CD4-positive, alpha-beta memory T cell (primary cell): ENCODE measurements at places on chromosomes 12 and 14. TPM values are rescaled to one million over a fixed set of nuclear protein-coding genes. Genes with fewer than 3 reads are reported as not detected.

- no peak for DNase-seq
These were observed 199.6 kb upstream of the TMEM260 start for GRCh38 chr14:56379956-56380355.

DNA sequence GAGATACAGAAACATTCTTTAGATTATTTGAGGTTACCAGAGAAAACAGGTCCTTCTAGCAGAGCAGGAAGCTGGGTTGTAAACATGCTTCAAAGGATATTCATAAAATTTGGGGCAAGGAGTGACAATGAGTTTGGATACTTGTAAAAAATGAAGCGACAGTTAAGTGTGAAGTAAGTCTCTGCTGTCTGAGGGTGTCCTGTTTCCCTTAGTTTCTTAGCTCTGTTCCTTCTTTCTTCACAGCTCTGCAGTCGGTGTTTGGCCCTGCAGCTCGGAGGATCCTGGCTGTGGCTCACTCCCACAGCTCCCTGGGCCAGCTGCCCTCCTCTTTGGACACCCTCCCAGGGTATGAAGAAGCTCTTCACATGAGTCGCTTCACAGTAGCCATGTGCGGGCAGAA, 10.8 kb downstream of the TMEM52B start:
- DNase-seq = no peak

GRCh38 chr14:23492618-23493272, 23.2 kb downstream of the NGDN start:
- DNase-seq = no peak

DNA sequence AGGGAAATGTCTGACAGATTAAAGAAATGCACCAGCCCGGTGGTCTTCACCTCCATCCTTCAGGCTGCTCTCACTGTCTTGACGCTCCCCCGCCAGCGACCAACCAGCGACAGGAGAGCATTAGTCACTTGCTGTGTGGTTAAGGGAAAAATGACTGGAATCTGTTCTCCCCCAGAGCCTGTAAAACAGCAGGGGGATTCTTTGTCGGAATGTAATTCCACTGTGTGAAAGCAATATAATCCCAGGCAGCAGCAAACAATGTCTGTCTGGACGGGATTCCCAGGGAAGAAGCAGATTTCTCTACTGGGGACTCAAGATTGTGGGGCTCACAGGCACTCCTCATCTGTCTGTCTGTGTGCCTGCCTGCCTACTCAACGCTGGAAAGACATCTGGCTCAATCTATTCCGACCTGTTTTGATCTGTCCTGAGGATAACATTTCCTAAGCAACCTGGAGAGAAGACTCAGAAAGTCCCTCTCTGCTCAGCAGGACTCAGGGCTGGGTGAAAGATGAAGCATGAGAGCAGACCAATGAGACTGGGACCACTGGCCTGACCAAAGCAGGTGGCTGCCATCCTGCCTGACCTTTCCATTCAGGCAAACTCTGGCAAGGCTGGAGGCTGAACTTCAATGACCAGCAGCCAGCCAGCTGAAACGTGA, 54.6 kb downstream of the NUAK1 start:
- no peak for DNase-seq

GRCh38 chr14:103356024-103356682, 22.1 kb downstream of the EIF5 start:
- no peak for DNase-seq

GRCh38 chr14:69131176-69131575, 21.7 kb downstream of the DCAF5 start:
- no peak for DNase-seq

DNA sequence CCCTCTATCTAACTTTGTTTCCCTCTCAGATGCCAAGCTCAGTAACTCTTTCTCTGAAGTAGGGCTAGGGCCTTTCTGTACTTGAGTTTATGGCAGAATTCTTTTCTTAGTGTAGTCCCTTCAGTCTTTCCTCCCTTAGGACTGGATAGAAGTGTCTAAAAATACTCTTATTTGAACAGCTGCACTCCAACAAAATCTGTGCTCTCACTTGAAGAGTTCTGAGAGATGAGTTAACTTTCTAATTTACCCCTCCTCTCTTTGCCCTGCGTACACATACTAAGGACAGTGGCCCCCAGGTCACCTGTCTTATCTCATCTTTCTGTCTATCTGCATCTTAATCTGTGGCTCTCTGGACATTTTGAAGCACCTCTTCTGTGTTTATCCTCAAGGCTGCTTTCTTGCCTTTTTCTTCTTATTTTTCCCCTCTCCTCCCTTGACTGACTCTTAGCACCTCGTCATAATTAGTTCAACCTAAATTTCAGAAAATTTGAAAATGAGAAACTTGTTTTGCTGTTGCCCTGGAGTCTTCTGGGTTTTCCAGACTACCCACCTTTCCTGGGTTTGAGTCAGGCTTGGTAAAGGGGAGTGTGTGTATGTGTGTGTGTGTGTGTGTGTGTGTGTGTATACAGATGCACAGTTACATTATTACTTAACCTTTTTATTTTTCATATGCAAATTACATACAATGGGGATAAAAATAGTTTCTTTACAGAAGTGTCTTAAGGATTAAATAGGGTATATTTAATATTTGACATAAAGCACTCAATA, 23.9 kb downstream of the NCKAP1L start:
- DNase-seq = no peak

DNA sequence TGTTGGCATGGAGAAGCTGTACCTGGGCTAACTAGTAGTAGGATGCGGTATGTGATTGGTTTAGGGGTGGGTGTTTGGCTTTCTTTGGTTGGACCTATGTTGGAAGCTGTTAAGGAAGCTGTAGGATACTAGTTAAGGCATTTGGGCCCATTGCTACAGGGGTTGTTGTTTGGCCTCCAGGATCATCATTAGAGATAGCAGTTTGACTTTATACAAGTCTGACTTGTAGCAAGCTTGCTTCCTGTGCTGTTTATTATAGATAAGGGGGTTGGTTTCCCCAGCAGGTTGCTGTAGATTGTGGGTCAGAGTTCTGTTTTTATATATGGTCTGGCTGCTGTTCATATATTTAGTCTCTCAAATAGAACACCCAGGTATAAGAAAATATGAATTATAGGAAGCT, 1.4 kb upstream of the PRIM1 start:
- DNase-seq = no peak

GRCh38 chr12:130334937-130335336, 2.8 kb upstream of the PIWIL1 start:
- no peak for DNase-seq

DNA sequence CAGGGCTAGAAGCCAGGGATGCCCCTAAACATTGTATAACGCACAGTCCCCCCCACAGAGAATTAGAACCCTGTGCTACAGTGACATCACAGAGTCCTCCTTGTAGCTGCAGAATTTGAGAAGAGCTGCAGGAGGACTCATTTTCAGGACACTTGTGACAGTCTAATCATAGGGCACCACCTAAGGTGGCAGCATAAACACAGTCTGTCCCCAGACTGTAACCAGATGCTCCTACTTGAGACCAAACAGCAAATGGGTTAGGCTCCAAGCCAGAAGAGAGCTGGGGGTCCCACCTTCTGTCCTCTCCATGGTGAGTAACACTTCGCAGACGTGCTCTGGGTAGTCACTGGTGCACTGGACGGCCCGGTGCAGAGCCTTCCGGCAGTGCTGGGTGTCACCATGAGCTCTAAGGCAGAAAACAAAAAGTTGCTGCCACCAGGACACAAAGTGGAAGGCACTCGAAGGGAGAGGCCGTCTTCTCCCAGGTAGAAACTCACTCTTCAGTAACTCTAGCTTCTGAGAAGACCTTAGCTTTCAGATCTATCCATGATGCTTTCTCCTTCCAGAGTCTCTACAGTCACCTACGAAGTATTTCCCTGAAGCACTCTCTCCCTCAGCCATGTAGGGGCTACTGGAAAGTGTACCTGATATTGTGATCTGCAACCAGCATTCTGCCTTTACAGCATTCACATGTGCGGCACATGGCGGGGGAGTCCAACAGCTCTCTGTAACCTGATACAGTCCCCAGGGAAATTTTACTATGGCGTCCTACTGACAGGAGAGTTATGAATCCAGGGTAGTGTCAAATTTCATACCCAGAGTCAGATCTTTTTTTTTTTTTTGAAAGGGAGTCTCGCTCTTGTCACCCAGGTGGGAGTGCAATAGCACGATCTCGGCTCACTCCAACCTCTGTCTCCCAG, 17.1 kb downstream of the FICD start:
- DNase-seq = no peak

DNA sequence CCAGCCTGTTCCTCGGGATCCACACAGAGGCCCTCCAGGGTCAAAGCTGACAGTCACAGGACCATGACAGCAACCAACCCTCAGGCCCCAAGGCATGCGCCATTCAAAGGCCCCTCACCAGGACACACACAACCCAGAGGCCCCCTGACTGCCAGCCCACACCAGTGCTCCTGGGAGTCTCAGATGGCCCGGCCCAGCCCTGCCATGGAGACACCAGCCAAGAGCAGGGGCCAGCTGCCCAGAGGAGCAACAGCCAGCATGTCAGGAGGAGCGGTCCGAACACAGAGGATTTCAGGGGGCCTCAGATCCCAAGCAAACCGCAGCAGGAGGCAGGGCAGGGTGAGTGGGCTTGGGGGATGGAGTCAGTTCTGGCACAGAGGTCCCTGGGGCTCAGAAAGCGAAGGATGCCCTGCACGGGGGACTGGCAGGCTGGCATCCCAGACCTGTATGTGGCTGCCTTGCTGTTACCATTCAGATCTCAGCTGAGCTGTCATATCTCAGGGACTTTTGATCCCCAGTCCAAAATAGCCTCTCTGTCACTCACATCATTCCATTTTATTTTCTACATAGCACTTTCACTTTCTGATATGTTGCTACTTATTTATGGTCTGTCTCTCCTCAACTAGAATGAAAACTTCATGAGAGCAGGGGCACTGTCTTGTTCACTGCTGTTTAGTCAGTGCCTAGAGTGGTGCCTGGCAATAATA, 4.8 kb downstream of the TMEM229B start:
- DNase-seq = no peak

DNA sequence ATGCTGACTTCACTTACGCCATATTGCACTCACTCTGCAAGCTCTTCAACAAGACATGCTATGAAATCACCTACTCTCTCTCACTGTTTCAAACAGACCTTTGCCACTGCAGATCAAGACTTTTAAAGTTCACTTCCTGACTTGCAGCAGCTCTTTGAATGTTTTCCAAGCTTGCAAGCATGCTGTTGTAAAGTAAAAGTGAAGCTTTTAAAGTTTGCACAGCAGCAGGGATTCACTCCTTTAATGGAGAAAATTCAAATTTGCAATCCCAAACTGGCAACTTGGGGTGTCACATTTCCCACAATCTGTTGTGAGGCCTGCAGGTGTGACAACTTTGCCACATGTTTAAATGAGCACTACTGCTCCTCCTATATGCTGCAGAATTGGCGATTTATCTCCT, 270.9 kb downstream of the ALX1 start:
- no peak for DNase-seq

DNA sequence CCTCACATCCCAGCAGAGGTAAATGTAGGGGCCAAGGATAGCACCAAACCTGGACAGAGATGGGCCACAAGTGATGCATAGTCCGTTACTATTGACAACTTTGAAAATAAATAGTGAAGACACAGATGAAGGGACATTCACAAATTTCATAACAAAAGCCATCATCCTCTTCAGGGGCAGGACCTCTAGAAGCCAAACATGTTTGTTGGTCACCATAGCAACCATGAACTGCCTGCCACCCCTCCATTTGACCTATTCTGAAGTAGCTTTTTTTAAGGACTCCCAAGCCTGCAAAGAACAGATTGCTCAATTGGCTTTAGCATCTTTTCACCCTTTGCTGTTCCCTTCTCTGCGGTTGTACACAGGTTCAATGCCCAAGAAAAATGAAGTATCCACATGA, 35.7 kb upstream of the MDM1 start:
- DNase-seq = peak; percentile 53

DNA sequence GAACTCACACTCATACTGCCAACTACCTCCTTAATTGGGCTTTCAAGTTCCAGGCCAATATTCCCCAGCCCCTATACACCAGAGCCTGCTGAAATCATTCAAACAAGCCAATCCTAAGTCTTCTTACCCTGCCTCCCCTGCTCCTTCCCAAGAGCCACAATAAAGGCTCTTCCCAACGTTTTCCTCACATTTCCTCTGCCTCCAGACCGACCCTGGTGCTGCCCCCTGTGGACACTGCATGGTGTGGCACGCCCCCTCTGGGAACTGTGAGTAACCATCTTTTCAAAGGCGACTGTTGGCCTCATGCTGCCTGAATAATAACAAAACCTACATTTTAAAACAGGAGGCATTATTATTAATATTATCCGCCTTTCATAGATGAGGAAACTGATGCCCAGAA, 111.6 kb upstream of the NOS1 start:
- DNase-seq = no peak

- DNase-seq = no peak
These were observed 253.8 kb downstream of the RMST start for GRCh38 chr12:97716356-97716755.

GRCh38 chr12:98401427-98401826, 114.0 kb upstream of the TMPO start:
- no peak for DNase-seq

DNA sequence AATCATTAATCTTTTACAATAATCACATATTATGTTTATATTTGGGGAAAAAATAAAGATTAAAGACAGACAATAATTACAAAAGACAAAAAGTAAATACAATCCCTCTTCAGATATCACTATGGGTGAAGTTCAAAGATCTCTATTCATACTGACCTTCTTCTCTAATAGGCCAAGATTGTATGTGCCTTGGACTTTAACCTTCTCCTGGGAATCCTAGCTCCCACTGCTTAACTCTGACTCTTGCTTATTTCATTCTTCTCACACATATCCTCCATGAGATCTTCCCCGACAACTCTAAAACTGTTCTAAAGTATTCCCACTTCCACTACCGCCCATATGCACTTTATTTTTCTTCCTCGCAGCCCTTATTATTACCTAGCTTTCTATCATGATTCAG, 83.8 kb downstream of the EEA1 start:
- no peak for DNase-seq

GRCh38 chr14:96056509-96057422, 17.6 kb downstream of the C14orf132 start:
- DNase-seq = no peak

DNA sequence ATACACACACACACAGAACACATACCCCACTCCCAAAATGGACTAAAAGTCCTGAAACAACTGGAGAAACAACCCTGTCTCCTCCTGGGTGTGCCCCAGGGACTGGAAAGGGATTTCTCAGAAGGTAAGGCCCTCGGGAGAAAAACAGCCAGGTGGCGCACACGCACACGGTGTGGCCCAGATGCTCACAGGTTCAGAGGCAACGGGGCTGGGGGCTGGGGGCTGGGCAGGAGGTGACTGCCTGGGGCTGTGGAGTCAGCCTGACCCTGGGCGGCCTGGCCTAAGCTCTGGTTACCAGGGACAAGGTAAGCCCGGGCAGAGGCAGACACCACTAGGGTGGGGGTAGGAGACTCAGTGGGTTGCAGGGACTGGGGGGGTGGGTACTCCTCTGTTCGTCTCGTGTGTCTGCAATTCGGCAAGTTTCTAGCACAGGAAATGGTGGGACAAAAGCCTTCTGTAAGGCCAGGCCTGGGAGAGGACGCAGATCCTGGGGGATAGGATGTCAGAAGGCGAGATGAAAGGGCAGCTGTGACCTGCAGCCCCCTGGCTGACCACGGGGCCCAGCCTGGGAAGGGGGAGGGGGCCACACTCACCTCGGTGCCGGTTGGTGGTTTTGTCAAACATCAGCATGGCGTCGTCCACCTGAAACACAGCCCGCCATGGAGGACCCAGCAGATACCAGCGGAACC, 10.4 kb downstream of the MSI1 start:
- no peak for DNase-seq

Gene EGLN3
- 4.9 TPM for total RNA-seq

Gene SELPLG
- 176 TPM for total RNA-seq

Gene SYNDIG1L
- not detected for total RNA-seq

Gene ITGA7
- 2.9 TPM for total RNA-seq

Gene CLECL1
- total RNA-seq = 8.6 TPM
